Small intestine (tissue), 16 donors: ENCODE measurements at places on chromosomes 3 and 15.
A peak's percentile ranks its signal among the peaks of the same experiment; 100 is the strongest.

GRCh38 chr15:61811952-61812351 lies 248.3 kb downstream of the VPS13C start:
- DNase-seq: no peak

DNA sequence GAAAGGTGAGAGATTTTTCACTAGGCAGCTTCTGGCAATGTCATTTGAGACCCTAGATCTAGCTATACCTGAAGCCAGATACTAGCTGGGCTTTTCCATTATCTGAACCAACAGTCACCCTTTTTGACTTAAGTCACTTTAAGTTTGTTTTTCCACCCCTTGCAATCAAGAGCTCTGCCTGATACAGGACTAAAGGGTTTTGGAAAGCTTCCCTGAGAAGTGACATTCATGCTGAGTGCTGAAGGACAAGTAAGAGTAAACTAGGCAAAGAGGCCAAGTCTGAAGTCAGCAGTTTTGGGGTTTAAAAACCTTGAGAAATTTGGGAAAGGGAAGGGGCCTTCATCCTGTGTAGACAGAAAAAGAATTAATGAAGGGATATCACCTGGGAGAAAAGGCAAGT lies 27.1 kb upstream of the CCDC174 start:
- no peak for DNase-seq

DNA sequence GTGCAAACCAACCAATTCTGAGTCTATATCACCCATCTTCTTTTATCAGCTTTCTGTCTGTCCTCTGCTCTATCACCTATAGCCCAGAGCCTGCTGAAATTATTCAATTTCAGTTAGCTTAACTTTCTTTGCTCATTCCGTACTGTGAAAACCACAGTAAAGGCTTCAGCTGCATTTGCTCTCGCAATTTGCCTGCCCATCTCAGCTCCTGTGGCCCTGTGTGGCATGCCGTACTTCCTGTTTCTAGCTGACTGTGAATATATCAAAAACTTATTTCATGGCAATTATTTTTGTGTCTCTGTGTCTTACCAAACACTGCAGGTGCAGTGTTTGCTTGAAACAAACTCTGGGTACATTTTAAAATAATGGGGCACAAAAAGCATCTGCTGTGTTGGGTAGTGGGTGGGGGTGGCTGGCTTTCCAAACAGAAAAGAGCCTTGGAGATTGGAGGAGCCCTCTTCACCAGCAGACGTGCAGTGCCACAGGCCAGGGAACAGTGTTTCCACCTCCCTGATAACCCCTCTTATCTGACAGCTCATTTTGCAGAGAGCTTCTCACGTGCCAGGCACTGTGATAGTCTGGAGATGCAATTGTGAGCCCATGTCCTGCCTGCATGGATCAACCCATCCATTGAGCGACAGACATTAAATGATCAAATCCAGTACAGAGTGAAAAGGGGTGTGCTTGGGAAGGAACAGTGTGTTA lies 45.2 kb downstream of the GASK1A start:
- no peak for DNase-seq

- DNase-seq: no peak
These were observed 85.7 kb downstream of the CRYGS start for GRCh38 chr3:186458306-186459107.

GRCh38 chr3:47580481-47580880 lies 1.8 kb upstream of the CSPG5 start:
- DNase-seq: no peak

GRCh38 chr3:145971186-145971585 lies 189.8 kb downstream of the PLOD2 start:
- no peak for DNase-seq

GRCh38 chr15:78437107-78437761 lies 782 bp upstream of the IREB2 start:
- DNase-seq: no peak

- no peak for DNase-seq
These were observed 44.9 kb downstream of the FGF7 start for GRCh38 chr15:49467746-49468480.

DNA sequence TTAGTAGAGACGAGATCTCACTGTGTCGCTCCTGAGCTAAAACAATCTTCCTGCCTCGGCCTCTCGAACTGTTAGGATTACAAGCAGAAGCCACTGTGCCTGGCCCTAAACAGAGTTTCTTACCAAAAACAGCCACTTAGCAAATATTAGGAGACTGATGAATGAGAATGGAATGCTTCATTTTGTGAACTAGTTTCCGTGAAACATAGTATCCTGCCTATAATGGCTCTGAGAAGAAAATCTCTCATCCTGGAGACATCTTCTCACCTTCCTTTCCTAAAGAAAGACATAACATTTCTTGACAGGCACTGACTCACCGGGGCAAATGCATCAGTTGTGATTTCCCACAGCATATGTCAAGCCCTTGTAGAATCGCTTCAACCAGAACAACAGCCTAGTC lies 44.9 kb downstream of the GJD2 start:
- DNase-seq: no peak

GRCh38 chr3:46901061-46901460 lies 23.5 kb downstream of the PTH1R start:
- DNase-seq: no peak

GRCh38 chr3:55203546-55203945 lies 275.7 kb upstream of the LRTM1 start:
- no peak for DNase-seq

DNA sequence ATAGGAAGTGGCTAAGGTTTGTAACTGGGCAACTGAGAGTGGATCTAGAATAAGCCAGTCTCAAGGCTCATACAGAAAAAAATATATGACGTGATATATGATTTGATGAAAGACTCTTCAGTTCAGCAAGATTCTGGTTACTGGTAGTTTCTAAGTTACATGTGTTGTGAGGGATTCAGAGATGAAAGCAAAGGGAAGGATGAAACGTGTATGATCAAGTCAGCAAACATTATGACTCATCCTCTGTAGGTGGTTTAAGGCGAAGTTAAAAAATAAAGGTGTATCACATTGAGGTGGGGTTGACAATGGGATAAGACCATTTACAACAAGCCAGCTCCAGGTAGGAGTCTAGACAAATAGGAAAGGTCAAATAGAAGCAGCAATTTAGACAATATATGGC lies 16.2 kb downstream of the TERC start:
- DNase-seq: no peak

GRCh38 chr3:154759966-154760365 lies 320.2 kb upstream of the MME start:
- DNase-seq: no peak

GRCh38 chr3:79306934-79307570 lies 460.7 kb downstream of the ROBO1 start:
- no peak for DNase-seq

DNA sequence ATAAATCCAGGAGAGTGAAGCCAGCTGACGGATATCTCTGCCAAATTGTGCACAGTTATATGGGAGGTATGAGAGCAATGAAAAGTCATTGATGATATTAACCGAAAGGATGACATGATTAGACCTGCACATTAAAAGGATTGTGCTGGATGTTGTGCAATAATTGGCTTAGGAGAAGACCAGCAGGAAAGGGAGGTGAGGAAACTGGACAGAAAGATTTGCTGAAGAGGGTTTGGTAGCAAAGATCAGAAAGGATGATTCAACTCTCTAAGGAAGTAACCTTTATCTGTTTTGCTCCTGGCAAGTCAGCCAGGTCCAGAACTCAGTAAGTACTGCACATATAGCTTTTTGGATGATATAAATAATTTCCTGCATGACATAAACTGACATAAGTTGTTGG lies 704.7 kb downstream of the GRM7 start:
- DNase-seq: no peak

DNA sequence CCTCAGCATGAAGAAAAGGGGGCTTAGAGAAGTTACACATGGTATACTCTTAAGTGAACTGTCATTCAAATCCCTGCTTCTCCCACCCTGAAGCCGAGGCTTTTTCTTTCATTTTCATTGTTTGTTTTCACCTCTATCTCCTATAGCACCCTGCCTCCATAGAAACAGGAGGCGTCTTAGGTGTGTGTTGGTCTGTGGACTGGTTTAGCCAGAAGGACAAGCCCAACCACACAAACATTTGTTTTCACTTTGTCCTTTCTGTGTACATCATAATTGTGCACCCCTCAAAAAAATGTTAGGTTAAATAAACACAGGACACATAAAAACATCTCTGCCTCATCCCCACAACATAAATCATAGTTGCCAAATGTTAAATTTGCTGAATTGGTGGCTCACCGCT lies 73.3 kb upstream of the UBE2E2 start:
- DNase-seq: peak; percentile 28

GRCh38 chr15:63791228-63791627 lies 42.5 kb downstream of the HERC1 start:
- no peak for DNase-seq

GRCh38 chr3:27615555-27615954 lies 106.6 kb downstream of the EOMES start:
- no peak for DNase-seq

- DNase-seq: no peak
These were observed 93.1 kb downstream of the RBPMS2 start for GRCh38 chr15:64682255-64682654.

GRCh38 chr3:50296721-50297383 lies 2.4 kb downstream of the HYAL3 start:
- DNase-seq: no peak

- DNase-seq: peak; percentile 42
These were observed 421.4 kb downstream of the MECOM start for GRCh38 chr3:169241991-169242707.

GRCh38 chr15:44712346-44713005 lies 1.2 kb downstream of the B2M start:
- DNase-seq: peak; percentile 92

DNA sequence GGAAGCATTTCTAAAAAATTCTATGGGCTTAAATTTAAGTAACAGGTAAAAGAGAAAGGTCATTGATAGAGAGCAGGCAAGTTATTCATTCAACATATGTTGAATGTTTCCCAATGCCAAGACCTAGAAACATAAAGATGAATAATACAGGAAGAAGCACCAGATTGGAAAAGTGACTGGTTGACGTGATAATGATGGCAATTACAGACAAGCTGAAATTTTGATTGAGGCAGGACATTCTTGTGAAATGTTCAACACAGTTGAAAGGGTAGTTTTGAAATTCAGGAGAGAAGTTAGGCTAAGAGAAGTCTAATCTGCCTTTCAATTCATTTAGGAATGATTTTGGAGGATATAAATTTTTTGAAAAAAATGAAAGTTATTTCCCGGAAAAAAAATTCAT lies 536.3 kb upstream of the NAALADL2 start:
- DNase-seq: no peak
